ENCODE measurements at places on chromosomes 1 and 21.

- DNase-seq, result no peak
Measured at GRCh38 chr1:64133036-64133435, 70.4 kb upstream of the UBE2U start.

GRCh38 chr1:14848625-14849024 is 250.1 kb downstream of the KAZN start:
- DNase-seq, result no peak

- no peak for DNase-seq
Measured at GRCh38 chr1:54134295-54134694, 18.5 kb downstream of the CDCP2 start.

- DNase-seq, result no peak
Measured at GRCh38 chr1:51139474-51139873, 37.4 kb downstream of the C1orf185 start.

DNA sequence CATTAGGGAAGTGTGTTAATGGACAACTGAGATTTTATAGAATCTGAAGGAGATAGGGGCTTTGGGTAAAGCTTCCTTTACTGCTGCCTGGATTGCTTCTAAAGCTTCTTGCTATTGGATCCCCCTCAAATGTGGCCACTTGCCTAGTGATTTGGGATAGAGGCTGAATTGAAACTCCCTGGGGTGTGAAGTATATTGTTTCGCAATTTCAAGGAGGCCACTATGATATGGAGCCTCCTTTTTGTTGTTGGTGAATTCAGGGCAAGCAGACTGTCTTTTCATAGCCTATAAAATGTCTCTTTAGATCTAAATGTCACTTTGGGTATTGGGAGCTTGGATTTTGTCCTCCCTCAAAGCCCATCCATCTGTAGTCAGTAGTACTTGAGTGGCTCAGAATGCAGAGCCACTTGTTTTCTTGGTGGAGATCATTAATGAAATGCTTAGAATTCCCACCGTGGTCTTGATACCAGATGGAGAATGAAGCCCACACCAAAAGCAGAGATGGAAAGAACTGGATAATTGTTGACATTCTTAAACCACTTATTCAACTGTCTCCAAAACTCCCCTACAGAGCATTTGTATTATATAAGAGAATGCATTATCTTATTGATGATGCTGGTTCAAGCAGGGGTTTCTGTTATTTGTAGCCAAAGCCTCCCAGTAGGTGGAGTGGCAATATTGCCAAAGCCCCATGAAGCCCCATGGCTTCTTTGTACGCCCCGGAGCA is 144.3 kb upstream of the KCNE2 start:
- no peak for DNase-seq

DNA sequence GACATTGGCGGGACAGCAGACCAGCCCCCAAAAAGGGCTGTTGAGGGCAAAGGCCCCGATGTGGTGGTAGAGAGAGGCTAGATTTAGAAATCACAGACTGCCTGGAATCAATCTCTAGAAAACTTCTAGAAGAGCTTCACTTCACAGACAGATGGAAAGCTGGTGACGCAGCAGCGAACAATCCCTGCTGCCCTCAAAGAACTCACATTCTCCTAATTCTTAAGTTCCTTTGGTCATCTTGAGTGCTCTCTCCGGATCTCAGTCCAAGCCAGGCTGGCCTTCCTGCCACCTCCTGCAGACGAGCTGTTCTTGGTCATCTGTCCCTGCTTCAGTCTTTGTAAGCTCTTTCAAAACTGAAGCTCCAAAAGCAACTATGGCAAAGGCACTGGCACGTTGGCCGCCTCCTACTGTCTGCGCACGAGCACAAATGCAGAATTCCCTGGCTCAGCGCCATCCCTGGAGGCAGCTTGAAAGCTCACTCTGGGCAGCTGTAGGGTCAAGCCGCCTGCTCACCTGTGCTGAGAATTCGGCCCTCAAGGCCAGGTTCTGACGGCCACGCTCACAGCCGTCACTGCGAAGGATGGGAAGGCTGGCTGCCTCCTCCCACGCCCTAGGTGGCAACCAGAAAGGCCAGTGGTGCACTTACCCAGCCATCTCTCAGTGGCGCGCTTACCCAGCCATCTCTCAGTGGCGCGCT is 110.6 kb downstream of the NPHP4 start:
- DNase-seq, result no peak

DNA sequence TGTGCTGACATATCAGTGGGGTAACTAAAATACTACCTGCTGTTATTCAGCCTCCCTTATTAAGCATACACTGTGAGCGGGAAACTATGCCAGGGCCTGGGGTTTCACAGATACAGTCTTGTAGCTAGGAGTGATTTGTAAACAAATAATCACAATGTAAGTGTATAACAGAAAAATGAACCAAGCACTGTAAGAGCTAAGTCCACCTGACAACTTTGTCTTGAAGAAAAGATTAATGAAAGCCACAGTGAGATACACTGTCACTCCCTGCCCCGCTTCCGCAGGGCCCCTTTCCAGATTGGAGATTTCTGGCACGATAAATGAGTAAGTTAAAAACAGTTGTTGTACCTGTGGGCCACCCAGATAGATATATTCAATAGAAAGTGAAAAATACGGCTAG is 4.8 kb downstream of the RCAN3 start:
- no peak for DNase-seq

DNA sequence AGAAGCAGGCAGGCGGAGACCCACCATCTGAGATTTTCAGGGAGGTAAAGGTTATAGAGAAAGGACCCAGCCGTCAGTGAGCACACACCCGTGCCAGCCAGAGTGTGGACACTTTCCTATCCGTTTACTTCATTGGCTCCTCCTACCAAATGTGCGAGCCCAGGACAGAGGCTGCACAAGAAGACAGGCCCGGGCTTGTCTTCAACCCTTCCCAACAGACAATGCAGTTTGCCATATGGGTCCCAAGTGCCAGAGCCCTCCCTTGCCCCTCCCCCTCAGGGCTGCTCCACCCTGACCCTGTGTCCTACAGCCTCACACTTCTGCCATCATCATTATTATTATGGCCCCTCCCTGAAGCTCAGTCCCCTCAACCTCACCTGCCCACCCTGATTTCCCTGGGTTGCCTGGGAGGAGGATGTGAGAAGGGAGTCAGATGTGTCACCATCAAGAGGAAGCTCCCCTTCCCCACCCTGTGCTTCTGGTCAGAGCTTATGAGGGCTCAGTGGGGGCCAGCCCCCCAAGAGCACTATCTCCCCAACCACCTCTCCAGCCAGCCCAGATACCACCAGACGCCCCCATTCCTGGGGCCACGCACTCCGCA is 9.4 kb downstream of the LAPTM5 start:
- no peak for DNase-seq
